Stimulated activated CD8-positive, alpha-beta memory T cell treated with anti-CD3 and anti-CD28 coated beads, Interleukin-15, amount 100 ng/mL, for 48 hours (primary cell): ENCODE measurements at places on chromosomes 16 and 17.

GRCh38 chr16:9603316-9603715 lies 511.9 kb downstream of the HAPSTR1 start:
- DNase-seq: no peak

GRCh38 chr16:31202414-31203375 lies at the start of gene PYCARD:
Gene PYCARD (minus strand): TSS chr16:31202760. CDS start chr16:31202690, 70 bp downstream.
- no peak for DNase-seq

DNA sequence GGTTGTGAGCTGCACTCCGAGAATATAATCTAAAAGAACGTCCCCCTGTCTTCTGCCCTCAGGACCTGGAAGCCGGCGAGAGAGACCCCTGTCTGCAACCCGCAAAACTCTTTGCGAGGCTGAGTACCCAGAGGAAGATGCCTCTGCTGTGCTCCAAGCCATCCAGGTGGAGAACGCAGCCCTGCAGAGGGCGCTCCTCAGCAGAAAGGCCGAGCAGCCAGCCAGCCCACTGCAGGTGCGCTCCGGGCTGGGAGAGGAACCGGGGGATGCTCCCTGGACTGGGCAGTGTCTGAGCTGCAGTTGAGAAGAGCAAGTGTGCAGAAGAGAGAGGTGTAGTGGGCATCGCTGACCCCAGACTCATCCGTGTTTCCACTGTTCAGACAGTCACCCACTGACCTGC lies 148.3 kb downstream of the KATNIP start:
- no peak for DNase-seq

GRCh38 chr16:50881956-50882355 lies 140.1 kb downstream of the CYLD start:
- DNase-seq: no peak

DNA sequence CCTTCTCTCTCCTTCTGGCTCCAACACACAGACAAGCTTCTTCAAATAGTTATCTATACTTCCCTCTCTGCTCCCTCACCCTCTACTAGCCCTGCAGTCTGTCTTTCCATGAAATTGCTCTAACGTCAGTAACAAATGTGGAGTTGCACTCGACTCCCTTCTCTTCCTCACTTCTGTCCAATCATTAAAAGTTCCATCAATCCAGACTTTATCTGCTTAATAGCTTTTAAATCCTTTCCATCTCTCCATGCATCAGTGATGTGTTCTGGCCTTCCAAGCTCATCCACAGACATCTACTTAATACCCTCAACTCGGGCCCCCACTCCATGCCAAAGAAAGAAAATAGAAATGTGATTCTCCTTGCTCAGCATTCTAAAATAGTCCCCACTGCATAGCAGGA lies 422.1 kb upstream of the CDH5 start:
- DNase-seq: no peak

DNA sequence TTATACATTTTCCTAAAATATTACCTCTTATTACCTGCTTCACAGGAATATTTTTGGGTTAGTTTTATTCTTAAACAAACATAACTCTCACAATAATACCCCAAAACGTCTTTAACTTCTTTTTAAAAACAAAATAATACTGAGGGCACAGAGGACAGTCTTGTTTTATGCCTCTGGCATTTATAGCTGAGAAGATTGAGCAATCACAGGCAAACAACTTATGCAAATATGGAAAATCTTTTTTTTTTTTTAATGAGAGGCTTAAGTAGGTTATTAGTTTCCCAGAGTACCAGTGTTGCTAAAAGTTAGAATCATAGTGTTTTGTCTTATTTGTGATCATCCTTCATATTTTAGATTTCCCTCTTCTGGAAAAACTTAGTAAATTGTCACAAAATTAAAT lies 195.0 kb downstream of the FTO start:
- DNase-seq: no peak

- no peak for DNase-seq
These were observed 20.6 kb downstream of the BLMH start for GRCh38 chr17:30271102-30271501.

DNA sequence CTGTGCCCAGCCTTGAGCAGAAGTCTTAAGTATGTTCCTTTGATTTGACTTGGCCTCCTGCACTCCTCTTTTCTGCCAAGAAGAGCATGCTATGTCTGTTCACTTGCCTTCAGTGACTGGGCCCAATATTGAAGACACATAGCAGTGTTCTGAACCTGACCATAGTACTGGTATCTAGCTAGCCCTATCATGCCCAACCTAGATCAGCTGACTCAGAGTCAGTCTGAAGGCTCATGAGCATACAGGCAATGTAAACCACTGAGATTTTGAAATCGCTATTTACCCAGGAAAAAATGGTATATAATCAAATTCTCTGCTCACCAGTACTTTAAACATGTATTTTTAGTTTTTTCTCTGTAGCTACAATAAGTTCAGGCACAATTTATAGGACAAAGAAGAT lies 129.4 kb downstream of the TANC2 start:
- DNase-seq: no peak

DNA sequence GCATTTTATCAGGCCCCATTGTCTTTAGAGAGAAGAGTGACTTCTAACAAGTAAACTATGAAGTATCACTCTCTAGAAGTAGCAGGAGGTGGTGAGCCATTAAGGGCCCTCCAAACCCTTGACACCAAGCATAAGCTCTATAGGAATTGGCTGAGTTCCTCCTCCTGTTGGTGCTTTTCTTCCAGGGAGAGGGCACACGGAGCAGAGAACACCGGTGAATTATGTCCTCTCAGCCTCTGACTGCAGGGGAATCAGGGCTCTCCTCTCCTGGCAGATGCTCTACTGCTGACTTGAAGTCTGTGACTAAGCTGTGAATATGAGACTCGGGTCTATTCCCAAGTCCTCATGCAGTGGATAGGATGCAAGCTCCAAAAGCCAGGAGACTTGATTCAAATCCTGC lies 32.3 kb downstream of the CHD9 start:
- no peak for DNase-seq

DNA sequence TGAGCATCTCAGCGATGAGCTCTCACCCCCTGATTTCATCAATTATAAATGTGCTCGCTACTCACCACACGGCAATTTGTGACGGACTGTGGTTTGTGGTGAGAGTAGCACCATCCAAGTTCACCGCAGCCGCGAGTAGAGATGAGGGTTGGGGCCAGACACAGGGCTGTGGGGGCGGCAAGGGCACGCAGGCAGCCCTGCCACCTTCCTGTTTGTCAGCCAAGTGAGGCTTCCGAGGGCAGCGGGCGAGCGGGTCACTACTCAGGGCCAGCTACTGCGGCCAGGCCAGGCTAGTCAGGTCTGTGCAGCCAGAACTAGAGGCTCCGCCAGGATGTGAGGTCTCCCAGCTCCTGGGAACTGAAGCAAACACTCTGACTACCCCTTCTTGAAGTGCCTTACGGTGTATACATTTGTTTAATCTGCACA lies 39.6 kb upstream of the MEOX1 start:
- DNase-seq: peak; percentile 68

GRCh38 chr17:35537601-35538141 lies at the start of gene SLFN12L:
Gene SLFN12L (minus strand): TSS chr17:35537678. CDS start chr17:35522364, 15,314 bp downstream.
- DNase-seq: no peak

- no peak for DNase-seq
These were observed 81.3 kb downstream of the CDYL2 start for GRCh38 chr16:80723091-80723490.

- DNase-seq: peak; percentile 19
These were observed 53.9 kb upstream of the ERCC4 start for GRCh38 chr16:13866073-13866472.

DNA sequence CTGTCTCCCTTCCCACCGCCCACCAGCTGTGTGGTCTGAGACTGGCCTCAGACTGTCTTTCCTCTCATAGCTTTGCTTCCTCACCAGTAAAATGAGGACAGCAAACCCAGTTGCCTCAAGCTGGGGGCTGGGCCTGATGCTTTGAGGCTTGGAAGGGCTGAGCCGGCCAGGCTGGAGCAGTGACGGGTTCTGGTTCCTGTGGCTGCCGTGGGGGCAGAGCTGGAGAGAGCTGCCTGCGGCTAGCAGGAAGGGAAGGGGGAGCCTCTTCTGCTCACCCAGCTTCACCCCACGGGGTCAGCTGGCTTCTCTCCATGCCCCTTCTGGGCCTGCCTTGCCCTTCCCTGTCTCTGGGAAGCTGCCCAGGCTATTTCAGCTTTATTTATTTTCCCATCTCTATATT lies 23.7 kb downstream of the LASP1 start:
- DNase-seq: peak; percentile 65

DNA sequence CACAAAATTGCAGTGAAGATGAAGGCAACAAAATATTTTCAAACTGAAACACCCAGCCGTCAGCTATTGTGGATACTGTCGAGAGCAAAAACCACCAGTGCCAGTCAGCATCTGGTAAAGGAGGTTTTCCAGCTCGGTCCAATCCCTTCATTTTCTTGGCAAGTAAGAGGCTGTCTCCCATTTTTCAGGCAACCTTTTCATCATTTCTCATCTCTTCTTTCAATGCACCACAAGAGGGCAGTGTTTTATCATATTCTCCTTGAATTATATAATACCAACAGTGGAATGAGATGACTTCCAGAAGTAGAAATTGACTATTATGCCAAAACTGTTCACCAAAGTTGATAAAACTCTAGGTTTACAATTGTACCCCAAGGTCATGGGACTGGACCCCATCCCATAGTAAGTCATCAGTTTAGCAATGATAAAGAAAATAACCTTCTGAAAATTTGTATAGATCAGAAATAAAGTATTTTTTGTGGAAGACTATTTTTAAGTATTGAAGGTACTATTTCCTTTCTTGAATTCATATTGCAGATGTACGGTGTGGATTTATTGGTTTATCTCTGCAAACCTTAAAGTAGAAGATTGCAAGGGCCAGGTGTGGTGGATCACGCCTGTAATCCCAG lies 16.8 kb downstream of the NQO1 start:
- DNase-seq: no peak

- no peak for DNase-seq
These were observed 40.7 kb downstream of the CUEDC1 start for GRCh38 chr17:57914273-57915142.

GRCh38 chr17:46163316-46163715 lies 29.9 kb downstream of the KANSL1 start:
- no peak for DNase-seq

DNA sequence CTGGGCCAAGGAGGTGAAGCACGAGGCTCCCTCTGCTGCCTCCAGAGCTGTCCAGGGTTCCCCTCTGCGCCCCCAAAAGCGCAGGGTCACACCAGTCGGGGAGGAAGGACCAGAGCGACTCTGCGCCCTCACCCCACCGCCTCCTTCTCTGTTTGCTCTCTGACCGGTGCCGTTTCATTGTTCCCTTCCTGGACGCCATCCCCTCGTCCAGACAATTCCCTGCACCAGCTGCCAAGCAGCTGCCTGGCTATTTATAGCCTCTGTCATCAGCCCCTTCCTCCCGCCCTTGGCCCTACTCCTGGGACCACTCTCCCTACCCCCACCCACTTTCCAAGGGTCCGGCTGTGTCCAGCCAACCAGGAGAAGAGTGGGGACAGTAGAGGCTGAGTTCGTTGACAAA lies 68.8 kb upstream of the CREBBP start:
- DNase-seq: no peak

DNA sequence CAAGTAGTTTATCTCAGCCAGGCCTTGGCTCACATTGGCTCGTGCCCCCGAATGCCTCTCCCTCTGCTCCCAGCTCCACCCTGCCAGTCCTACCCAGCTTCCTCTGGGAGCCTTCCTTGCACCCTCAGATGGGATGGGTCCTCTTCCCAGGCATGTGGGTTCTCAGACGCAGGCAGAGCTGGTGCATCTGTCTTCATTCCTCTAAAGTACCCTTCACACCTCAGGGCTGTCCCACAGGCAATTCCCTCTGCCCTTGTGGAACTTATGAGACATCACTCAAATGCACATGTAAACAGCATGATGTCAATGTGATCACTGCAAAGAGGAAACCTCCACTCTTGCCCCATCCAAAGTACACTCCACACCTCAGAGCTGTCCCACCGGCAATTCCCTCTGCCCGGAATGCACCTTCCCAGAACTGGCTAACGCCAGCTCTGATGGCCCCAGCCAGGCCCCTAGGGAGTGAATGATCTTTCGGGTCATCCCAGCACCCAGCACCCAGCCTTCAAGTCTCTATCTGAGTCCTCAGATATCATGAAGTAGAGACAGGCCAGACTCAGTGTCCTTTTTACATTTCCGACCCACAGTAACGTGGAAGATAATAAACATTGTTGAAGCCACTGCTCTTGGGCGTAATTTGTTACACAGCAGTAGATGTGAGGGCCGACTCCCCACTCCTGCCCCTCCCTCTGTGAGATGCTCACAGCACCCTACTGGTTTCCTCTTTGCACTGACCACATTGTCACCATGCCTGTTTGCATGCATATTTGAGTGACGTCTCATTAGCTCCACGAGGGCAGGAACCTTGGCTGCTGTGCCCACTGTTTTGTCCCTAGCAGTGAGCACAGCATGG lies 85.4 kb downstream of the N4BP1 start:
- no peak for DNase-seq

- DNase-seq: no peak
These were observed 623 bp upstream of the DDX52 start for GRCh38 chr17:37643869-37644268.

DNA sequence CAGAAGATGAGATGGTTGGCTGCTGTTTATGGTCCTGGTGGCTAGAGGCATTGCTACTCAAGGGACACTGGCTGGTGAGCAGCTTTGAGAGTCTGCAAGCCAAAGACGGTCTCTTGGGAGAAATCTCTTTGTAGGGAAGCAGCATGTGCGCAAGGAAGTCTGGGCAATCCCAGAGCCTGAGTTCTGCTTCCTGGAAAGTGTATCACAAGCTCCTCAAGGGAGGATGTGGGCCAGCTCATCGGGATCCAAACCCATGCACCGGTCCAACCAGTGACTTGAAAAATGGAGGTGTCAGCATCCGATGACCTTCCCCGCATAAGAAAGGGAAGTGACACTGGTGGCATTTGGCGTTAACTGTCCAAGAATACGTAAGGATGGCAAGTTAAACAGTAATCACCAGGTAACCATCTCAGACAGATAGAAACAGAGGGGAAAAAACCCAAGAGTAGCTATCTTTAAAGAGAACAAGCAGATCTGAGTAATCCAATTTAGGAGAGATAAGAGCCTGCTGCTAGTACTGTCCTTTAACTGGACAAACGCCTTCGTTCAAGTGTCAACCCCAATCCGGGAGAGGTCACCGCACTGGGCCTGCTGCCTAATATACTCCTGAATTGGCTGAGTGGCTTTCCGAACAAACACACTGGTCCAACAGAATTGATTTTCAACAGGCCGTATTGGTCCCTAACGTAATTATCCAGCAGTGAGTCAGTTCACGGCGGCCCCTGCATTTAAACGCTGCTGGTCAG lies 303.0 kb upstream of the ZFHX3 start:
- no peak for DNase-seq

DNA sequence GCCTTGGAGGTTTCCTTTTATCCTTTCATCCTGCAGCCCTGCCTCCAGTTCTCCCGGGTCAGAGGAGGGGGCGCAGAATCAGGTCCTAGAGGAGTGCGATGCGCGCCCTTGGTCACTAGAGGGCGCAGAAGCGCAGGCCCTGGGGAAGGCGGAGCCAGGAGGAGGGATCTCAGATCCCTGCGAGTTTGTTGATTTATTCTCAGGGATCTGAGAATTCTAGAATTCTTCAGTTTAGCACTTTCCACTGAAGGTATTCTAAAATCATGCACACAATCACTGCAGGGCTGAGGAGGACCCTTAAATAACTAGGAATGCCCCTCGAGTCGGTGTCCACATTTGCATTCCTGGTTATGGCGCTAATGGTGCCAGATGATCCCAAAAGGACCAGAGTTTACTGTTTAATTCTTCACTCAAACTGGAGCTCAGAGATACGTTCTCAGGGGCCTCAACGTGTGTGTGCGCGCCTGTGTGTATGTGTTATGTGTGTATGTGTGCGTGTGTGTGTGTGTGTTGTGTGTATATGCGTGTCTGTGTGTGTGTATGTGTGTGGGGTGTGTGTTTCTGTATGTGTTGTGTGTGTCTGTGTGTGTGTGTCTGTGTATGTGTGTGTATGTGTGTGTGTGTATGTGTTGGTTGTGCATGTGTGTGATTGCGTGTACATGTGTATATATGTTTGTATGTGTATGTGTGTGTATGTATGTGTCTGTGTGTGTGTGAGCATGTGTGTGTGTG lies 6.9 kb upstream of the ELAC2 start:
- DNase-seq: peak; percentile 49
